Endodermal cell (in vitro differentiated cells): ENCODE measurements at places on chromosomes 1 and 21. TPM values are rescaled to one million over a fixed set of nuclear protein-coding genes. Genes with fewer than 3 reads are reported as not detected.
A peak's percentile ranks its signal among the peaks of the same experiment; 100 is the strongest.

DNA sequence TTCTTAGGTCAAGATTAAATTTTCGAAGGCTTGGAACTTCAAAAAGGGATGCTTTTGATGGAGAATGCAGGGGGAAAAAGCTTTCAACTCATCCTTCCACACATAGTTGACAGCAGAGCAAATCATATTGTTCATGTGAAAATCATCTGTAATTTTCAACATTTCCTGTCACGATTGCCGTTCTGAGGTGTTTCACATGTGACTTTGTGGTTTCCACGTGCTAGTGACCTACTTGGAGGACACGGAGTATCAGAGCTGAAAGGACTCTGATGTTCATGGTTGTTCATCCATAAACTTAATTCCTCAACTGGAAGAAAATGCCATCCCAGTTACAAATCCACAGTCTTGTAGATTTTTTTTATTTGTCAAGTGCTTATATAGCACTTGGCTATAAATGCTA is 79.1 kb downstream of the ZP4 start:
- no peak overlapping the region for H3K27ac ChIP-seq
- no peaks in the 10 kb centered on the region for H3K27me3 ChIP-seq
- no peaks in the 10 kb centered on the region for H3K4me1 ChIP-seq
- no peaks in the 10 kb centered on the region for H3K36me3 ChIP-seq

DNA sequence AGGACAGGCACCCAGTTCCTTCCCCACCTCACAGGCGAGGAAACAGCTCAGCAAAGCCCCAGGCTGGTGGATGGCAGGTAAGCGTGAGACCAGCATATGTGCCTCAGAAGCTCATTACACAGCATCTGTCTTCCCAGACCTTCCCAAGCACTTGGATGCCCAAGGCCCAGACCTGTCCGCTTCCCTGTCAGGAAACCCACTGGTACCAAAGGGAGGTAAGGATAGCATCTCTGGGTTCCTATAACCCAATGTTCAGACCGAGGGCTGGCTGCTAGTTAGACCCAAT is 3.3 kb downstream of the POFUT2 start:
- H3K27me3 ChIP-seq, result no peaks in the 10 kb centered on the region
- H3K4me1 ChIP-seq, result peaks cover 4% of the 10 kb centered on the region
- DNase-seq, result peak; percentile 17
- H3K27ac ChIP-seq, result no peak overlapping the region
- H3K36me3 ChIP-seq, result peaks cover 69% of the 10 kb centered on the region
- no peak overlapping the region for H3K4me3 ChIP-seq

DNA sequence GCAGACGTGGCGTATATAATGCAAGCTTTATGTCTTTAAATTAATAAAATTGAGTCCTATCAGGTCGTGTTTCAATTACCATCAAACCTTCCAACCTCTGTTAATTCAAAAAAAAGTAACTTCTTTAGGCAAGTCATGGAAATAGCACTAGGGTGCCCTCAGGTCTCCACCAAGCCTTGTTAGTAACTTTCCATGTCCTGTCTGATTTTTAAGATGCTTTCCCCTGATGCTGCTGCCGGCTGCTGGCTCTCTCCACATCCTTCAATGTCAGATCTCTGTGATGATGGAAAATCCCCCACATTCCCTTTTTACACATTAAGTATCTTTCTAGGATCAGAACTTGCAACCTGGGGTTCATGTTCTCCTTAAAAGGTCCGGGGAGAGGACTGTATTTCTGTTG is 3.0 kb downstream of the ERG start:
- no peak for DNase-seq
- no peak overlapping the region for H3K27ac ChIP-seq
- no peaks in the 10 kb centered on the region for H3K36me3 ChIP-seq
- no peak overlapping the region for H3K4me3 ChIP-seq

DNA sequence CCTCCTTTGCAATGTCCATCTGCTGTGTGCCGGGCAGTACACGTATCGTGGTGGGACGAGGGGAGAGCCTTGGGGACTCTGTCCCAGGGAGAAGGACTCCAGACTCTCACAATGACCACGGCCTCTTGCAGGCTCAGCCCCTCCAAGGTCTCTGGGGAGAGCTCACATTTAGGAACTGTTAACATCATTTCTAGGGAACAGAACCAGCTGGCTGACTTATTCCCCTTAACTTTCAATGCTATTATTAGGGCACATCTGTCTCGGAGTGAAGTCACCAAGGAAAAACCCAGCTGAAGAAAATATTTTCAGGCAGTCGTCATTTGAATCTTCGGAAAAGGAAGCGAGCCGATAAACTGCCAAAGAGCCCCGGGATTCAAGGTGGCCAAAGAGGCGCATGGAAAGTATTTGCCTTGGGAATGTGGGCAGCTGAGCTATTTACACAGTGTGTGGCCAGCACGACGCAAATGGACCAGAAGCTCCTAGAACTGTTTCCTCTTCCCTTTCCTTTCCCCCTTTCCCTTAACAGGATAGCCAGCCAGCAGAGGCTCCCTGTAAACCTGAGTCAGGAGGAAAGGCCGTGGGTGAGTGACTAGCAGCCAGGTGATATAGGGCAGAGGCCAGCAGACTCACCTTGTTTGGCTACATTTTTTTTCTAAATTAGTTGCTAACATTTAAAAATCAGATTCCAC is 74.5 kb downstream of the ITPKB start:
- no peaks in the 10 kb centered on the region for H3K27me3 ChIP-seq
- H3K27ac ChIP-seq, result no peak overlapping the region
- H3K4me3 ChIP-seq, result no peak overlapping the region
- peaks cover 6% of the 10 kb centered on the region for H3K36me3 ChIP-seq
- peaks cover 3% of the 10 kb centered on the region for H3K4me1 ChIP-seq
- DNase-seq, result no peak

The SLFNL1 gene
- total RNA-seq, result not detected in 3 replicates
